ENCODE measurements at places on chromosomes 13 and 19.

DNA sequence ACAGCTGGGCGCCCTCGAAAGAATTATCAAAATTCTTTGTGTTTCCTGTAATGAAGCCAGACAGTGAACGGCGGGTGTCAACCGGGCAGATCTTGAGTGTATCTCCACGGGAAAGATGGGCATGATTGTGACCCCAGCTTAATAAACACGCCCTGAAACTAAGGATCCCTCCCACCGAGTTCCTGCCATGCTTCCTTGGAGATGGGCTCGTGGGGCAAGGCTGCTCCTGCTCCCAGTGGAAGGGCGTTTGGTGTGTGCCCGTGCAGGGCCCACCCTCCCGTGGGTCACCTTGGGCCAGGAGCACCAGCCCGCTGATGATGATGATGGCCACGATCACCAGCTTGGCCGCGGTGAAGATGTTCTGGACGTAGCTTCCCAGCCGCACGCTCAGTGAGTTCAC, 7.4 kb downstream of the SLC7A9 start:
- no peak for DNase-seq

DNA sequence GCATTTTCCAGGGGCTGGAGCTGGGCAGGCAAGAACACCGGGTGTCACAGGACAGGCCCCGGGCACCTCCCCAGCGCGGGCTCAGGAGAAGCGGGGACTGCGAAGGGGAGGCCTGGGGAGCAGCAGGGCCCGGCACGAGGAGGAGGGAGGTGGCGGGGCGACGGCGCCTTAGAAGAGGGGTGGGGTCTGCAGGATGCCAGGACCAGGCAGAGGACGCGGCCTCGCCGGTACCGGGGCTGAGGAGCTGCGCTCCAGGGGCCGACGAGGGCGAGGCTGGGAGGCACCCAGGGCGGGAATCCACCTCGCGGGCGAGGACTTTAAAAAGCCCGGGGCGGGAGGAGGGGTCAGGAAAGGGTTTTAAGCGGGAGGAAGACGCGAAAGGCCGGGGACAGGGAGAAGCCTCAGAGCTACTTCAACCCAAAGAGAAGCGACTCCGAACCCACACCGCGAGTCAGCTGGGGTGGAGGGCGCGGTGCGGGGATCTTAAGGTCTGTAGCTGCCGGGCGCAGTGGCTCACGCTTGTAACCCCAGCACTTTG, 665 bp downstream of the ZNF347 start:
- DNase-seq = peak; percentile 61

- no peak for DNase-seq
These were observed 7.6 kb downstream of the EHD2 start for GRCh38 chr19:47720669-47721422.

DNA sequence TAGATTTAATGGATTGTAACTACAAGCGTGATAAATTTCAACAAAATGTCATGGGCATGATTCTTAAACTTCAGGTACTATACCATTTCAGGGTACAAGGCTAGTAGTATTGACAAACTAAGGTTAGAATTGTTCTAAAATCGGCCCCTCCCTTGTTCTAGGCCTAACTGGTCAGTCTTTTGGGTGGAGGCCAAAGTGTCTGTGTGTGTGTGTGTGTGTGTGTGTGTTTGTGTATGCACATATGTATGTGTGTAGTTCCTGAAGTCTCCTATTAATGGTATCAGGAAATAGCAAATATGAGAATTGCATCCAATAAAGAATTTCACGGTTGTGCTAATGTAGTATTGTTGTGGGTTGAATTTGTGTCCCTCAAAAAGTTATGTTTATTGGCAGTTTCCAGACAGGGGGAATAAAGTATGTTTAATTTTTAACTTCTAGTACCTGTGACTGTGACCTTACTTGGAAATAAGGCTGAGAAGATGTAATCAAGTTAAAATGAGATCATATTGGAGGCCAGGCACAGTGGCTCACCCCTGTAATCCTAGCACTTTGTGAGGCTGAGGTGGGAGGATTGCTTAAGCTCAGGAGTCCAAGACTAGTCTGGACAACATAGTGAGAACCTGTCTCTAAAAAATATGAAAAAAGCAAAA, 119.2 kb downstream of the KLF5 start:
- DNase-seq = no peak

GRCh38 chr19:35596366-35596999, 10.5 kb downstream of the PMIS2 start:
- no peak for DNase-seq

Data from sciatic nerve (tissue), 2 donors.